ENCODE measurements at places on chromosomes 5 and 9.

GRCh38 chr5:178797546-178798440, 62.0 kb upstream of the ZNF354B start:
- DNase-seq: no peak

DNA sequence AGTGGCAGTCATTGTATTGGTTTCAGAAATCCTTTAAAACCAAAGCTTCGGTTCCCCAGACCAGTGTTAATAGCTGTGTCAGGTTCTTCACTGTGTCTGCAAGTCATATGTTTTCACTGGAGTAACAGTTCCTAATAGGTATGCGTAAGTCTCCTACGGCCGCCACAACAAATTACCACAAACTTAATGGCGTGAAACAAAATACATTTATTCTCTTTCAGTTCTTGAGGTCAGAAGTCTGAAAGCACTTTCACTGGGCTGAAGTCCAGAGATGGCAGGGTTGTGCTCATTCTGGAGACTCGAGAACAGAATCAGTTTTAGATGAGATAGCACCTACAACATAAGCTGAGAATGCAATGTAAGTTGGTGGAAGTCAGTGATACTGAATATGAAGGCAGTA, 556.2 kb downstream of the TLE4 start:
- DNase-seq: no peak

- no peak for DNase-seq
Measured at GRCh38 chr9:124436320-124436719, 13.9 kb upstream of the ADGRD2 start.

DNA sequence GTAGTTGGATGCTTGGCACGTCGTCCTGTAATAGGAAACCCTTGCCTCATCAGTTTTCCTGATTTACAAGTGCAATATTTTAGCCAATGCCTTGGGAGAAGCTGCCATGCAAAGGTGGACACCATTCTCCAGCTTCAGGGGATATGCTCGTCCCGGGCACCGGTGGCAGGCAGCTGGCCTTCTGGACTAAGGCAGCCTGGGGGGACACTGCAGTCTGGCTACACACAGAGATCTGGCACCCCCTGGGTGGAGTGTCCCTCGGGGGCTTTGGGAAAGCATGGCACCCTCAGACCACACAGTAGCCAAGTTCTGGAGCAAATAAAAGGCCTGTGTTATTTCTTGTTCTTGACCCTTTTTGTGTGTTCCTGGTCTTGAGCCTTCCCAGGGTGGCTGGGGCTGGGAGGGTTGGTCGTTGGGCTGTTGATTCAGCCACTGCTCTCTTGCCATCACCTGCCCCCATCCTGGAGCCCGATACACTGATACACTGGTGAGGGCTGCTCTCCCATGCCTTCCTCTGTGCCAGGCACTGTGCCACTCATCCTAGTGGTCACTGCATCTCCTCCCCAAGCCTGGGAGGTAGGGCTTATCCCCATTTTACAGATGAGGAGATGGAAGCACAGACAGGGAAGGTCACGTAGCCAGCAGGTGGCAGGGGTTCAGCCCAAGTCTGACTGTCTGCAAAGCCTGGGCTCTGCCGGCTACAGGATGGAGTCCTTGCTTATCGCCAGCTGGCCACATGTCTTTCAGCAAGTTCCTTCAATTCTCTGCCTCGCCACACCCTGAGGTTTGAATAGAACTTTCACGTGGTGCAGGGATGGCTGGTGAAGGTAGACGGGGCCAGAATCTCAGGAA, 134.1 kb downstream of the RGS3 start:
- DNase-seq: no peak

DNA sequence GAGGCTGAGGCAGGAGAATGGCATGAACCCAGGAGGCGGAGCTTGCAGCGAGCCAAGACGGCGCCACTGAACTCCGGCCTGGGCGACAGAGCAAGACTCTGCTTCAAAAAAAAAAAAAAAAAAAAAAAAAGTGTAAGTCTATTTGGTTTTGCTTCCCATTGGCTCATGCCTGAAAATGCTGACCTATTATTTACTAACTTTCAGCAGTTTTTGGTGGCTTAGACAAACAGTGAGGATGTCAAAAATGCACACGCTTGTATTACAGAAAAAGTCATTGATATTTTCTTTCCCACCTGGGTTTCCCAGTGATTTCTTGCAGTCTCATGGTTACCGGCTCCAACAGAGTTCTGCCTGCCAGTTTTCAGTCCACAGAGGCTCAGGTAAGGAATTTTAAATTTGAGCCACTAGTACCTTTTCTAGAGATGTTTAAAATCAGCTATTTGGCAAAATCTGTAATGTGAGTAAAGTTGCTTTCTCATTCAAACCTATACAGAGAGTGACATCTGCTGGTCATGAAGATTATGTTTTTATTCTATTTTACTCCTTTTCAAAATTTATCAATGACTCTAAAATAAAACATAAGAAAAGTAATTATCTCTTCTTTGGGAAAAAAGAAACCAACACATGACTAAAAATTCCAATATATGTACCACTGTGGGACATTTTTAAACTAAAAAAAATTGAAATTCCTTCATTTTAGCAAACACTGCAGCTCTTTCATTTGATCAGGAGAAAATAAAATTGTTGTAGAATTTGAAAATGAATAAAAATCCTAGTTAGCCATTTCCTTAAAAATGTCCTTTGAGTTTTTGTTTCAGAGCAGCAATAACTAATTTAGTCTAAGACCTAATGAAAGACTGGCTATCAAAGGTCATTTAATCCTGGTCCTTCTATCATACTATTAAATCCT, 8.8 kb downstream of the FAM200C start:
- DNase-seq: no peak

DNA sequence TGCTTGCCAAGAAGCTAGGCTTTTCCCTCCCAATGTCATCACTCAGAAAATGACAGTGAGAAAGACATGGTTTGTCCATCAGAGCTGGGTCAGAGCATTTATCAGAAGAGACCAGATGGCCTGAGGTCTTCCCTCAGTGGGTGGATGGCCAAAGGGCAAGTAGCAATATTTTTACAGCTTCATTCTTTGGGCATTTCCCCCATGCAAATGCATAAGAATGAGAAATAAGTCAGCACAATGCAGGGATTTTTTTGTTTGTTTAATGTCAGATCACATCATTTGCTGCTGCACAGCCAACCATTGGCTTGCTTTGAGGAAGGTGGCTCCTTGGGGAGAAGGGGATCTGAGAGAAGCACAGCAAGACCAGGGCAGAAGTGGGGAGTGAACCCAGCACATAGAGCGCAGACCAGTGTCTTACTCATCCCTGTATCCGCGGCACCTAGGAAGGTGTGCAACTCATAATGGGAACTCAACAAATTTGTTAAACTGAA, 209.6 kb downstream of the SEMA6A start:
- DNase-seq: no peak

DNA sequence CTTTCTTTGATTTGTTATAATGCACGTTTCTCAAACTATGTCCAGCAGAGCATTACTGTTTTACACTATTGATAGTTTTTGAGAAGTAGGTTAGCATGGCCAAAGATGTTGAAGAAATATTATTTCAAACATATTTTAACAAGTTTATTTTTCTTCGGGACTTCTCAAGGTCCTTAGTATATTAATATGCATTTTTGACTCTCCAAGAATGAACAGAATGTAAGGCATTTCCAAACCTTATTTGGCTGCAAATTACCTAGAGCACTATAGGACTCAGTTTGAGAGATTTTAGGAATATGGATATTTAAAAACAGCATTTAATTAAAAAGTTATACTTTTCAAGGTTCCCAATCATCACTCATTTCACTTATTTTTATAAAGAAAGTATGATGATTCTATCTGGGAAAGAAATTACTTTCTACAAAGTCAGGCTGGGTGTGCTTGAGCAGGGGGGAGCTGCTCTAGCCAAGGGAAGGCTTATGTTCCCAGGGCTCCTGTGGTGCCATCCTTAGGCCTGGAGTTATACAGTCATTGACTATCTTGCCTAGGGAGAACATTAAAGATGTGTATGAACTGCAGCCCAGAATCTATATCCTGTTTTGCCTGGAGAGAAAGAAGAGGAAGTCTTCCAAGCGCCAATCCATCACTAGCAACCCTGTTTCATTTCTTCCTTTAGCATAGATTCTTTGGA, 27.6 kb upstream of the NREP start:
- DNase-seq: no peak

DNA sequence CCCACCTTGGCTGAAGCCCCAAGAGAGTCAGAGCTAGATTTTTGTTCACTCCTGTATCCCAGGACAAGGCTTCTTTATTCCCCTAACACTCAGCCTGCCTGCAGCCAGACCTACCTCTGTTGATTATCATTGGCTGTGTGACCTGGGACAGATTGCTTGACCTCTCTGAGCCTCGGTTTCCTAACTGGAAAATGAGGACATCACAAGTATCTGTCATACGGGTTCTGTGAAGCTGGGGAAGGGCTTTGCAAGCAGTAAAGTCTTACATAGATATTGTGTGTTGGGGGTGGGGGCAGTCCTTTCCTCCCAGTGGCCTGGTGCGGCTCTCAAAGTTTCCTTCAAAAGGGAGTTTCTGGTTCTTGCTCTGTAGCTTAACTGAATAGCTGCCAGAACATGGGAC, 2.5 kb upstream of the NEK6 start:
- no peak for DNase-seq

DNA sequence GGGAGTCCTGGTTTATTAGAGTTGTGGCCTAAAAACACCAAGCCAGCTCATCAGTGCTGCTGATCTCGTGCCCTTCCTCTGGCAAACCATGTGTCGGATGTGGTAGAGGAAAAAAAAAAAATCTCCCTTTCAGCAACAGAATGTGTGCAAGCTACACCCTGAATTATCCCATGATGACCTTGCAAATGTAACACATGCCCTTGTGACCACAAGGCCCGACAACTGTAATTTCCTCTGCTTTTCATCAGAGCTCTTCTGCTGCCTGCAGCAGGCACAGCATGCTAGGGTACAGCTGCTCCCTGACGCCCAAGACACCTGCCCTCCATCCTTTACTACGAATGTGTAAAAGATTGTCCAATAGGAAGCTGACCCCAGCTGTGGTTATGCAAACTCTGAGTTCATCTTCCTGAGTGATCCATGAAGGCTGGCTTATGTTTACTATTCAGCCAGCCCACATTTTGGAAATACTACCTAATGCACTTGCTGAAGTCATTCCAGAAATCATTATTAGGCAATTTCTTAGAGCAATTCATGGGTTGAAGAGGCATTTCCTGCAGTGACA, 14.6 kb upstream of the BNC2 start:
- DNase-seq: no peak

DNA sequence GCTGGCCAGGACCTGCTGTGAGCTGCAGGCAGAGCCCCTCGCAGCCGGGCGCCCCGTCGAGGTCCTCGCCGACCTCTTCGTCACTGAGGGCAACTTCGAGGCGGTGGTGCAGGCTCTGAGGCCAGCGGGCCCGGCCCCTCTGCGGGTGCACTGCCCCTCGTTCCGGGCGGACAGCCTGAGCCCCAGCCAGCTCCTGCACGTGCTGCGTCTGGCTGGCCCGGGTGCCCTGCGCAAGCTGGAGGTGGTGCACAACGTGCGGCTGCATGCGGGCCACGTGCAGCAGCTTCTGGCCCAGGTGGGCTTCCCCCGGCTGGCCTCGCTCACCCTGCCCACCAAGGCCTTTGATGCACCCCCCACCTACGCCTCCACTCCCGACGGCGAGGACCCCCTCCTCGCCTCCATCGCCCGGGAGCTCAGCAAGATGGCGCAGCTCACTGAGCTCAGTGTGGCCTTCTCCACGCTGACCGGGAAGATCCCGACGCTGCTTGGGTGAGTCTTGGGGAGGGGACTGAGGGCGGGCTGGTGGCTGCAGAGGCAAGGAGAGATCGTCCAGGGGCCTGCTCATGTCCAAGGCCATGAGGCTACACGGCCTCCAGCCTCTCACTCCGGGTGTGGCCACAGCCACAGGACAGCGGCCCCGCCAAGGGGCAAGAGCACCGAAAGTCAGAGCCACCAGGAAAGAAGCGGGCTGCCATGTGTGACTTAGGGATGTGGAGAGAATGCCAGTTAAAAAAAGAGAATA, 825 bp downstream of the LRRC14B start:
- DNase-seq: no peak

DNA sequence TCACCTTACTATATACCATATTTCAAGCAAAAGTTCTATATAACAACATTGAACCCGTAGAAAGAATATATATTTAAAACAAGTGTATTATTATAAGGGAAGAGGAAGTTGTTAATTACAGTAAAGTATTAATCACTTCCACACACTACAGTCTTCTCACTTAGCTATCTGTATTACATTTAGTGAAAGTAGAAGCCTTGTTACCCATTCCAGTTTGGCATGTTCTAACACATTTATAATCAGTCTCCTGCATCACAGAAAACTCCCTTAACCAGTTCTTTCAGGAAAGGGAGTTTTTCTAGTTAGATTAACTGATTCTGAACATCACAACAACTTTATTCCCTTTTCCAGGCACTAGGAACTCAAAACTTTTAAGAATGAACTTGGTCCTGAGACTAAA, 6.9 kb downstream of the RAB14 start:
- no peak for DNase-seq

DNA sequence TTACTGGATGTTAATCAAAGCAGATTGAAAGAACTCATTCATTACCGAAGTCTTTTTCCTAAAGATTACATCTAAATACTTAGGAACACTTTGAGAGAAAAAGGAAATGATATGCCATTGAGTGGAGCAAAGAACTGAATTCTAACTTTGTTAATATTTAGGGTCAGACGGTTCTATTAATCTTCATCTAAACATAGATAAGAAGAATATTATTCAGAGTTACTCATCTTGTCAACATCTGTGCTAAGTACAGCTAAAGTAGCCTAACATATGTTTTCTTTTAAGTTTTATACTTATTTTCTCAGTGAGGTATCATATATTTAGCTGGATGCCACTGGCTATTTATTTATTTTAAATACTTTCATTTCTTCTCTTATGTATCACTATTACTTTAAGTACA, 1763.7 kb downstream of the EFNA5 start:
- DNase-seq: no peak

- DNase-seq: no peak
Measured at GRCh38 chr9:124399968-124400940, 15.0 kb downstream of the PSMB7 start.

- no peak for DNase-seq
Measured at GRCh38 chr5:52963636-52964035, 25.5 kb upstream of the ITGA2 start.

DNA sequence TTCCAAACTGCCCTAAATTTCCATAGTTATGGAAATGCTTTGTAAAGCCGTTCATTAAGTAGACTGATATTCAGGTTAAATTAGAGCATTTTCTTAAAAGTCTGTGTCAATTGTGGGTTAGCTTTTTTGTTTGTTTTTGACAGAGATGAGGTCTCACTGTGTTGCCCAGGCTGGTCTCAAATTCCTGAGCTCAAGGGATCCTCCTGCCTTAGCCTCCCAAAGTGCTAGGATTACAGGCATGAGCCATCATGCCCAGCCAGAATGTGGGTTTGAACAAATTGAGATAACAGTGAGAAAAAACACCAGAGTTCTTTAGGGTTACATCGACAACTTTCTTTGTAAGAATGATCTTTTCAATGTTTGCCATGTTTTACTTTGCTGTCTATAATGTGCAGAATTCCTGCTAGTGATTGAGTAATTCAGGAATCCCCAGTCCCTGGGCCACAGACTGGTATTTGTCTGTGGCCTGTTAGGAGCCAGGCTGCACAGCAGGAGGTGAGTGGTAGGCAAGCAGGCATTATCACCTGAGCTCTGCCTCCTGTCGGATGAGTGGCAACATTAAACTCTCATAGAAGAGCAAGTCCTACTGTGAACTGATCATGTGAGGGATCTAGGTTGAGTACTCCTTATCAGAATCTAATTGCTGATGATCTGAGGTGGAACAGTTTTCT, 80.5 kb downstream of the RAI14 start:
- no peak for DNase-seq
